NCI-H2081 (cell line): ENCODE measurements at places on chromosomes 6 and 20.

DNA sequence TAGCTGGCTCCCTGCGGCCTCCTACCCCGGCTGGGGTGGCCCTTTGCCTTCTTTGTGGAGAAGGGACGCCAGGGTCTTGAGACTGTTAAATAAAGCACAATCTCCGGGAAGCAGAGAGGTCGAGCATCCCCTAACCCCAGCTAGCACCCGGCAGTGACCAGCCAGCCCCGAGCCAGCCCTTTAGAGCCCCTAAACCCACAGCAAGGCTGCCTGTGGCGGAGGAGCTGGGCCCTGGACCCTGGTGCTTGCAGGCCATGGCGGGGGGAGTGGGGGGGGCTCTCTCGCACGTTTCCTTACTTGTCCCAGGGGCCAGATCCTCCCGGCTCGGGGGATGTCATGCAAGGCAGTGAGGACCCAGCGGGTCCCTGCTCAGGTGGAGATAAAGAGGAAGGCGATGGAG lies 49.2 kb upstream of the GATA5 start:
- DNase-seq, result no peak

DNA sequence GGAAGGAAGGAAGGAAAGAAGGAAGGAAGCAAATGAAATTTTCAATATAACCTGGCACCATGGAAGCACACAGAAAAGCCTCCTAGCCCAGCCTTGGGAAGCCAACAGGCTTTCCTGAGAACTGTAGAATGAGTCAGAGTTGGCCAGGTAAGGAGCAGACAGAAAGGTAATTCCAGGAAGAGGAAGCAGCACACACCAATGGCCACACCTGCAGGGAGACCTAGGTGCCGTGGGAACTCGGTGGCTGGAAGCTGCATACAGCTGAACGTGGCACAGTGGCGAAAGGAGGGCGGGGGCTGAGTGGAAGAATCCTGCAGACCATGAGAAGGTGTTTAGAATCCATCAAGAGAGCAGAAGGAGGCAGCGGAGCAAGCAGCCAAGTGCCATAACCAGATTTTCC lies 224.8 kb upstream of the RREB1 start:
- DNase-seq, result no peak

- DNase-seq, result no peak
Observed at GRCh38 chr6:21992178-21992967, 304.5 kb downstream of the PRL start.

- DNase-seq, result peak; percentile 67
Observed at GRCh38 chr6:53347921-53348370, 804 bp downstream of the ELOVL5 start.

- DNase-seq, result no peak
Observed at GRCh38 chr6:25731721-25732120, 22.8 kb upstream of the SLC17A4 start.

- no peak for DNase-seq
Observed at GRCh38 chr6:129748901-129749748, 39.1 kb upstream of the ARHGAP18 start.

DNA sequence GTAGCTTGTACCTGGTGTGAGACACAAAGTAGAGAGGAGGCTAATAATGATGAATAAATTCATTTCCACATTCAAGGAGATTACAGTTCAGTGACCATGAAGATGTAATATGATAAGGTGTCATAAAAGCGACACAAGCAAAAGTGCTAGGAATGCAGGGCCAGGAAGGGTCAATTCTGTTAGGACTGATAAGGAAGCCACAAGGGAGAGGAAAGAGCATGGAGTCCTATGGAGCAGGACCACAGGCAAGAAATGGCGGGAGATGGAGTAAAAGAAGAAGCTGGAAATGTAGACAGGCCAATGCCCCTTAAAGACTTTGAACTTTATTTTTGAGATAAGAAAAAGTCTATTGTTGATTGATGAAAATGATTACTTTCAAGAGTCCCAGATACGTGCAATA lies 161.8 kb upstream of the KCNK16 start:
- DNase-seq, result no peak

GRCh38 chr20:57802765-57803507 lies 93.1 kb upstream of the PMEPA1 start:
- DNase-seq, result no peak

- peak; percentile 33 for DNase-seq
Observed at GRCh38 chr6:43838276-43839036, 68.4 kb downstream of the VEGFA start.

GRCh38 chr6:111987295-111987694 lies 66.6 kb upstream of the CCN6 start:
- DNase-seq, result no peak

DNA sequence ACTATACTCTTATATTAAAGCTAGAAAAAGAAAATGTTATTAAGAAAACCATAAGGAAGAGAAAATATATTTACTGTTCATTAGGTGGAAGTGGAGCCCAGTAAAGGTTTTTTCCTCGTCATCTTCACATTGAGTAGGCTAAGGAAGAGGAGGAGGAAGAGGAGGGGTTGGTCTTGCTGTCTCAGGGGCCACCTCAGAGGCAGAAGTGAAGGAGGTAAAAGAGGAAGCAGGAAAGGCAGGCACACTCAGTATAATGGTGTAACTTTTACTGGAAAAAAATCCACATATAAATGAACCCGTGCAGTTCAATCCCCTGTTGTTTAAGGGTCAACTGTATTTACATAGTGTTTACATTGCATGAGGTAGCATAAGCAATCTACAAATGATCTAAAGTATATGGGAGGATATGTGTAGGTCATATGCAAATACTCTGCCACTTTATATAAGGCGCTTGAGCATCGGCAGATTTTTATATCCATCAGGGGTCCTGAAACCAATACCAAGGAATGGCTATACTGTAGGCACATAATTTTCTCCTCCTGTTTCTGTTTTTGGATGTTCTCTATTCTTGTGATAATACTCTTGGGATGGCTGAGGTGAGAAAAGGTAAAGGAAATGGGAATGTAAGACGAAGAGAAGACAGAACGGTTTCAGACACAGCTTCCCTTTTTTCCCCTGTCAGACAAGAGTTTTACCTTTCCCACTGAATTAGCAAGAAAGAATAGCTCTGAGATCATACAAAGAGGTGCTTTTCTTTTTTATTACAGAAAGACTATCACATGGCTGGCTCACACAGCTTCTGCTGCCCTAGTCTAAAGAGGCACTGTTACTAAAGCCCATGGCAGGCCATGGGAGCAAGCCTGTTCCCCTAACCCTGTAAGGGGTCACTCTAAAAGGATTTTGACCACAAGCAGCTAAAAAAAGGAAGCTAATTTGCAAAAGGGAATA lies 59.9 kb downstream of the NUDT3 start:
- DNase-seq, result no peak

DNA sequence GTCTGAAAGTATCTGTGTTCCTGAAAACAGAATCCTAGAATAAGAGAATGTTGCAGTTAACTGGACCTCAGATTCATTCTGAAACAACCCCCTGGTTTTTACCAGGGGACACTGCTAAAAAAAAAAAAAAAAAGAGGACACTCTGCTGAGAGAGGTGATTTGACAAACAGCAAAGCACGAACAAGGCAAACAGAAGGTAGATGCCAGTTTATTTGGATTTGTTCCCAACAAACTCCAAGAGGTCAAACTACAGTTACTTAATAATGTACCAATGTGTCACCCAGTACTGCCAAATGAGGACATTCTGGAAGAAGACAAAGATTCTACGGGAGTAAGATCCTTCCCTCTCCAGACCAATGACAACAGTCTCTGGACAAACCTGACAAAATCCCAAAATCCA lies 40.6 kb upstream of the SLC22A16 start:
- DNase-seq, result no peak

- DNase-seq, result no peak
Observed at GRCh38 chr6:121652726-121653623, 217.5 kb downstream of the GJA1 start.

DNA sequence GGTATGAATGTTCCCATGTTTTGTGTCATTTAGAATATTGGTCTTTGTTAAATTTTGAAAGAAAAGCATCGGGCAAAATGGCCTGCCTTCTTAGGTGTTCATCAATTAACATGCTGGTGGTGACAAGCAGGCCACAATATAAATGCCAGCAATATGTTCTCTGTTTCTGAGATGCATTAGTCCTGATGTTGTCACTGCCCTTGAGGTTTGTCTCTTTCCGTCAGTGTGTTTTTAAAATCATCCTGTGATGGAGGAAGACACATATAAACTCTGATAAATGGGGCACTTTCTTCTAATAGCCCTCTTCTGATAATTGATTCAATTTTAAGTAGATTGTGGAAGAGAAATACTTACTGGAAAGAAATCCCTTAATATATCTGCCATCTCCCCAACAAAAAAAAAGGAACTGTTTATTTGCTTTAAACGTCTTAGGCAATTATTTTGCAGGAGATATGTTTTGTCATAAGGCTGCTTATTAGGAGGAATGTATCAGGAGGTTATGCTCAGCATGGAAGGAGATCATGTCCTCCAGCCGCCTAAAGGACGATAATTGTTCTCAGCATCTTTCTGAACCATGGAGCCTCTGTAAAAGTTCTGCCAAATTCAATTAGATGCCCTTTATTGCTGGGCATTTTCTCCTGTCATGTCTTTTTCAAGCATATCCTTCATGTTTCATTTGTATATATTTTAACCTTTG lies 134.1 kb downstream of the COL9A1 start:
- no peak for DNase-seq

DNA sequence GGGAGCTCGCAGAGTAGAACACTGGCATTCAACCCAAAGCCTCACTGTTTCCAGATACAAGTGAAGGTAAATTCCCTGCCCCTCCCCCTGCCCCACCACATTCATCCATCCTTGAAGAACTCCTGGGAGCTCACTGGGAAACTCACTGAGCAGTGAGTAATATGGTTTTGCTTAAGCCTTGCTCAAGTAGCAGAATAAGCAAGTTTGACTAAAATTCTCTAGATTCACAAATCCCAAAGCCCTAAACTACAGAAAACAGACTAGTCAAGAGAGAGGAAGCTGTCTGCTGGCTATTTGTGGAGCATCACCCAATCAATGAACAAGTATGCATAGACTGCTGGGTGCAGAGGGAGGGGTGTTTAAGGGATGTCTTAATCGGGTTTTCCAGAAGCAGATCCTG lies 82.1 kb downstream of the UNC5CL start:
- no peak for DNase-seq

GRCh38 chr20:46341074-46342009 lies 33.0 kb upstream of the CDH22 start:
- DNase-seq, result no peak

- DNase-seq, result no peak
Observed at GRCh38 chr6:108166664-108167448, 1.0 kb downstream of the NR2E1 start.

DNA sequence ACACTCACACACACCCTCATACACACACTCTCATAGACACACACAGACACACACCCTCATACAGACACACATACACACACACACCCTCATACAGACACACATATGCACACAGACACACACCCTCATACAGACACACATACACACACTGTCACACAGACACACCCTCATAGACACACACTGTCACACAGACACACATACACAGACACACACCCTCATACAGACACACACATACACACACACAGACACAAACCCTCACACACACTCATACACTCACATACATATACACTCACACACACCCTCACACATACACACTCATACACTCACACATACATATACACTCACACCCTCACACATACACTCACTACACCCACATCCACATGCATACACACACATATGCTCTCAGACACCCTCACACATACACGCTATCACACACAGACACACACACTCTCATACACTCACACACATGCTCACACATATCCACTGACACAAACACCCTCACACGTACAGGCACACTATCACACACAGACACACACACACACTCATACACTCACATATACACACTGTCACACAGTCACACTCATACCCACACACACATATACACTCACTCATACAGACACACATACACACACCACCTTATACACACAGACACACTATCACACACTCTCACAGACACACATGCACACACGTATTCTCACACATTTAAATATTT lies 9.1 kb downstream of the ADIG start:
- no peak for DNase-seq
